ENCODE measurements at places on chromosomes 1 and 21. TPM values are rescaled to one million over a fixed set of nuclear protein-coding genes. Genes with fewer than 3 reads are reported as not detected.

The PADI2 gene
- polyA plus RNA-seq: 6.8 TPM

The KRTAP19-1 gene
- not detected for polyA plus RNA-seq

The POU3F1 gene
- polyA plus RNA-seq: 0.73 TPM

The PLA2G2C gene
- not detected for polyA plus RNA-seq

The SLC25A34 gene
- polyA plus RNA-seq: 0.77 TPM

The GJA8 gene
- not detected for polyA plus RNA-seq

The UBXN10 gene
- polyA plus RNA-seq: 1.1 TPM

GRCh38 chr1:156705918-156706656 is 704 bp upstream of the CRABP2 start:
- DNase-seq: peak; percentile 90

GRCh38 chr1:8753736-8754135 is 63.7 kb downstream of the RERE start:
- no peak for DNase-seq

GRCh38 chr1:170769691-170770090 is 105.8 kb downstream of the PRRX1 start:
- DNase-seq: no peak

GRCh38 chr1:2495546-2495945 is 19.5 kb downstream of the PLCH2 start:
- DNase-seq: no peak

DNA sequence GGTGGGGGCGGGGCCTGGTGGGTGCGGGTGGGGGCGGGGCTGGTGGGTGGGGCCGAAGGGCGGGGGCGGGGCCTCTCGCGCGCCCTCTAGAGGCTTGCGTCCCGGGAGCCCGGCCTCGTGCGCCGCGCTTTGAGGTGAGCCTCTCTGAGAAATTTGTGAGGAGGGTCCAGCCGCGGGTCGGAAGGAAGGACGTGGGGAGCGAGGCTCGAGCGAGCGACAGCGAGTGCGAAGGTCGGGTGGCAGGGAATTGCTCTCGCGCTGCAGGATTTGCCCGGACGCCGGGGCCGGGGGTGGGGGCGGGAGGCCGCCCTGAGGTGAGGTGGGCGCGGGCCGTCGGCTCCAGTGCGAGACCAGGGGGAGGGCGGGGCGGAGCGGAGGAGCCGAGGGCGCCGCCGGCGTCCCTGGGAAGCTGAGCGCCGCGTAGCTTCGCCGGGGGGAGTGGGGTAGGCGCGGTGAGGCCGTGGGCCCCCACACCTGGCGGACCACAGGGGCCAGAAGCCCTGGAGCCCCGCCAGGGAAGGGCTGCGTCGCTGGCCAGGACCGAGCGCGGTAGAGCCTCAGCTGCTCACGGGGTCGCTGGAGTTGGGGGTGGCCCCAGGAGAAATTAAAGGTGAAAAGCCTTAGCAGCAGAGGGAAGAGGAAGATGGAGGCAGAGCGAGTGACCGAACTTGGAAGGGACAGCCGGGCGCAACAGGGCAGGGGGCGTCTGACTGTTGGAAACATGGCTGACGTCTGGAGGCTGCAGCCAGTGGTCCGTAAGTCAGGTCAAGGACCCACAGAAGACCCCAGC is 754 bp upstream of the LSS start:
- DNase-seq: peak; percentile 75

DNA sequence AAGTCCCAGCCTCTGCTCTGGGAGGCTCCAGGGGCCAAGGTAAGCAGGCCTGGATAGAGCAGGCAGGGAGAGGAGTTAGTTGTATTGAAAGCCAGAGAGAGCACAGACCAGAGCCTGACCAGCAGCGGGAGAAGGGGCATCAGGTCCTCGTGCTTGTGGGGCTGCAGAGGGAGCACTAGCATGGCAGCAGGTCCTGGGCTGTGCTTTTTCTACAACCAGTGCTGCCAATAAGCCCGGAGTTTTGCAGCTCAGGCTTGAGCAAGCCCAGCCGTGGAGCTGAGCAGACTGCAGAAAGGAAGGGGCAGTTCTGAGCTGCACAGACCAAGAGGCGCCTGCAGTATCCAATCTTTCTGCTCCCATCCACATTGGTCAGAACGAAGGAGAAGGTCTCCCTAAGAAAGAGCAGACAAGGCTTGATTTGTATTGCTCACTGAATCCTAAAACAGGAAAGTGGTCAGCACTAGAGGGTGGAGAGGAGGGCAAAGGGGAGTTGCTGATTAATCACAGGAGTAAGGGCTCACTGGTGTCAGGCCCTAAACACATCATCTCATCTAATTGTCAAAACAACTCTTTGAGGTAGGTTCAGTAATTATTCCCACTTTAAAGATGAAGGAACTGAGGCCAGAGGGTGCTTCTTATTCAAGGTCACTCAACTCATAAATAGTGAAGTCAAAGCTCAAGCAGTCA is 2.7 kb downstream of the DENND2D start:
- no peak for DNase-seq

DNA sequence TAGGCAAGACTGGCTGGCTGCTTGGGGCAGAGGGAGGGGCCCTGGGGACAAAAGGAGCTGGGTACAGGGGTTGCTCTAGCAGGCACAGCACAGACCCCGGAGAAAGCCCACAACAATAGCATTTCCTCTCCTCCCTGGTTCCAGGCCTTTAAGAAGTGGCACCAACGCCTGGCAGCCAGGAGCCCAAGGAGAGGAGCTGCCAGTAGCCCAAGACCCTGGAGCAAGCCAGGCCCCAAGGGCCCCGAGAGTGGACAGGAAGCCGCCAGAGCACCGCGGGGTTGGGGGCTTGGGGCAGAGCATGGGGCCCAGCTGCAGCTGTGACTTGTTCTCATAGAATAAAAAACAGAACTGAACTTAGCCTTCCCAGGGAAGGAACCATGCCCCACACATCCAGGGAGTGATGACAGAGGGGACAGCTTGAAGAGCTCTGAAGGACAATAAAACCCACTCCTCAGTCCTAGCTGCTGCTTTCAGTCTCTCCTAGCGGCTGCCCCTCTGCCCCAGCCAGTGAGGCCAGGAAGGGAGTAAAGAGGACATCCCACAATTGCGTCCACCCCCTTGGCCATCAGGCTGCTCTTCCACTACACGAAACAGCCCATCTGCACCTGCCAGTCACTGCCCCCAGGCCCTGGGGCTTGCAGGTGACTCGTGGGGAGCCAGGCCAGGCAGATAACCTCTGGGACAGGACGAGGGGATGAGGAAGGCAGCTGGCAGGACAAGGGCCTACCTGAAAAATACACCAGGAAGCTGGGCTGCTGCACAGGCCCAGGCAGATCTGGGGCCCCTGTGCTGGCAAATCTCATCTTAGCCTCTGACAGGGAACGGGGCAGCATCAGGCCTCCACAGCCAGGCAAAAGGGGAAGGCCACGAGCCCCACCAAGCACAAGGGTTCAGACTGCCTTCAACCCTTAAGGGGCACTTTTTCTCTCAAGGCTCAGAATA is 16.4 kb downstream of the MTHFR start:
- DNase-seq: no peak

- DNase-seq: no peak
Measured at GRCh38 chr1:5914676-5915365, 77.4 kb downstream of the NPHP4 start.

GRCh38 chr21:27040738-27041469 is 74.0 kb upstream of the ADAMTS5 start:
- no peak for DNase-seq

- DNase-seq: no peak
Measured at GRCh38 chr1:203713125-203713524, 51.9 kb upstream of the LAX1 start.

DNA sequence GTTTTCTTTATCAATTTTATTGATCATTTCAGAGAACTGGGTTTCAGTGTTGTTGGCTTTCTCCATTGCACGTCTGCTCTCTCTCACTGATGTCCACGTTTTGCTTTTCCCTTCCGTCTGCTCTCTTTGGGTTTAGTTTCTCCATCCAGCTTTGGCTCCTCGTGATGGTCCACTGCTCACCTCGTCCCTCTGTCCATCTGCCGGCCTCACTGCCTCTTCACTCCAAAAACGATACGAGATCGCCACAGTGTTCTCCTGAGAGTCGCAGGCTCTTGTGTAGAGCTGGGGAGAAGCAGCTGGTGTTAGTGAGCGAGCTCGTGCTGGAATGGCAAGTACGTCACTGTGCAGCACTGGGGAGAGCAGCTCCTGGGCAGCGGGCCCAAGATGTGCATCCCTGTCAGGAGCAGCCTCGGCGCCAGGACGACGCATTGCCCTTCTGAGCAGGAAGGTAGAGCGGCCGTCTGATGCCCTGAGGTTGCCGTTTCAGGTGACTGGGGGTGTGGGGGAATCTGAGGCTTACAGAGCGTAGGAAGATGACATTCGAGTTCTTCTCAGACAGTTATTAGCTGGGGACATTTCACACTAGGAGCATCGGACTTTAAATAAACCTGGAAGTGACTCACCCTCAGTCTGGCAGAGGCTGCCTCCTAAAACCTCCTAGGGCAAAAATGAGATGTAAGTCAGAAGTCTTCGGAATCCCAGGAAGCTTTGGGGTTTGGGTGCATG is 31.4 kb upstream of the PCBP3 start:
- DNase-seq: no peak

DNA sequence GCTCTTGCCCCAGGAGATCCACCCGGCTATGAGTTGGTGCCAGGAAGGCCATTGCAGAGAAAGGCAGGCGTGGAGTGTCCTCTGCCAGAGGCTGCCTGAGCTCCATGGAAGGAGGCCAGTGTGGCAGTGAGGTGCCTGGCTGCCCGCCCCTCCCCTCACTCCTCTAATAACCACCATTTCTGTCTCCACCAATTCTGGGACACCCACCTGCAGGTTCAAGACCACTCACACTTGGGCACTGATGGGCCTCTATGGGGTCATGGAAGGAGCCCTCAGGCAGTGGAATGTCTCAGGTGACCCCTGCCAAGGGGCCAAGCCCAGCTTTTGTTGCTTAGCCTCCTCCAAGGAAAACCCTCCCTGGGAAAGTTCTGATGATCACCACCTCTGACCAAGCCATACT is 731.6 kb downstream of the MATN1 start:
- DNase-seq: no peak

DNA sequence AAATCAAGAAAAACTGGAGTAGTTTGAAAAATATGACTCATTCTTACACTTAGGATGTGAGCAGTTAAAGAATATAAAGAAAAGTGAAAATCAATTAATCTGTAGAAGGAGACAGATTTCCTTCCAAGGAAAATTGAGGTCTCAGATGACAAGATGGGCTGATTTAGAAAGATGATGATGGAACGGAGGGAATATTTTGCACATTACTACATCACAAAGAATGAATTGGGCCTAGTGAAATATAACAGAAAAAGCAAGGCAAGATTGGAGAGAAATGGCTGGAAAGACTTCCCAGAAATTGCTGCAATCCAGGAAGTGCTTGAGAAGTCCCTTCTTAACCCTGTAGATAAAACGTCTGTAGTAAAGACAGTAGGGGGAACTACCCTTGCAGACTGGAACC is 169.1 kb upstream of the SYT6 start:
- DNase-seq: no peak

DNA sequence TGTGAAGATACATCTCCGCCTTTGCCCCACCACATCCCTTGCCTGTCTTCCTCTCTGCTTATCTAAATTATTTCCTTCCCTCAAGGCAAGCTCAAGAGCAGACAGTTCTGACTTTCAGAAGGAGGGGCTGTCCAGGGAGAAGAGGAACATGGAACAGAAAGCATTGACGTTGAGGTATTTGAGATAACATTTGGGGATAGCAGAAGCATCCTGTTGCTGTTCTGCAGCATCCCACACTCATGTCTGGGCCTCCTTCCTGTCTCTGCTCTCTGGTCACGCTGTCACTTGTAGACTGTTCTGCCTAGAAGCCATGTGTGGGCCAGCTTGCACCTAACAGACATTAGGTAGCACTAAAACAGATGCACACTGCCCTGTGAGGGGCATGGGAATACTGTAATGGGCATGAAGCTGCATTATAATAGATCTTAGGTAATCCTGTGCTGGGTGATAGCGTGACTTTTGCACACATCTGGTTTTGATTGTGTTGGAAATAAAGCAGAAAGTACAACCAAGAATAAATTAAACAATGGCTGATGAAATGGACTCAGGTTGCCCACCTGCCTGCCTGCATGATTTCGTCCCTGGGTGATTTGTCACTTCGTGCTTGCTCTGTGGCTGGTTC is 660 bp upstream of the RD3 start:
- no peak for DNase-seq

DNA sequence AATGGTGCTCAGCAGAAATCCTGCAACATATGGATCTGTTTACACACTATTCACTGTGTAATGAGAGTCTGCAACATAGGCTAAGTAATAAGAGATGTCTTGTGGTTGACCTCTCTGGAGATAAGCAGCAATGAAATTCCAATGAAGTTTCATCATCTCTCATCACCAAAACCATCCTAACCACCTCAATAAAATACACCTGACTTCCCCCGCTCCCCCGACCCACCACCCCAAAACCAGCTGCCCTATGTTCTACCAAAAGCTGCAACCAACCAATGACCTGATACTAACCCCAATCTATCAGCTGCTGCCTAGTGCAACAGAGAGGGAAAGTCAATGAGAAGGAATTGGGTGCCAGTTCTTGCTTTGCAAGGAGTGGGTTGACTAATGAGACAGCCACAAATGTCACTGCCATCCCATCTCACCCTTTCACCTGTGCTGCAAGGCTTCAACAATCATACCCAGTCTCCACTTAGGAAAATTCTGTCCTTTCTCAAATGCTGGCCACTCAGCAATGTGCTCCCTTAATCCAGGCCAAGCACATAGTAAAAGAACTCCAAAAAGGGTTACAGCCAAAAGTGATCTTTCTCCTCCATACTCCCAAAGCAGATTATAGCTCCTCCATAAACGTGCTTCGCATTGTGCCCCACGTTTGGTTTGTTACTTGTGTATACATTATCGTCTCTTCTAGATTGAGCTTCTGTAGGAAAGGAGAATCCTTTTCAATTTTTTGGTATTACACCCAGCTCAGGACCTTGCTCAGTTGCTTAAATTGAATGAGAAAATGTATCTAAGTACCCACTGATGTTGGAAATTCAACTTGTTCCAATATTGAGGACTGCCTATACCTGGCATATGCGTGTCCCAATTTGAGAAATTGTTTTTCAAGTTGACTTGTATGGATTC is 29.0 kb downstream of the MRPL39 start:
- DNase-seq: no peak

DNA sequence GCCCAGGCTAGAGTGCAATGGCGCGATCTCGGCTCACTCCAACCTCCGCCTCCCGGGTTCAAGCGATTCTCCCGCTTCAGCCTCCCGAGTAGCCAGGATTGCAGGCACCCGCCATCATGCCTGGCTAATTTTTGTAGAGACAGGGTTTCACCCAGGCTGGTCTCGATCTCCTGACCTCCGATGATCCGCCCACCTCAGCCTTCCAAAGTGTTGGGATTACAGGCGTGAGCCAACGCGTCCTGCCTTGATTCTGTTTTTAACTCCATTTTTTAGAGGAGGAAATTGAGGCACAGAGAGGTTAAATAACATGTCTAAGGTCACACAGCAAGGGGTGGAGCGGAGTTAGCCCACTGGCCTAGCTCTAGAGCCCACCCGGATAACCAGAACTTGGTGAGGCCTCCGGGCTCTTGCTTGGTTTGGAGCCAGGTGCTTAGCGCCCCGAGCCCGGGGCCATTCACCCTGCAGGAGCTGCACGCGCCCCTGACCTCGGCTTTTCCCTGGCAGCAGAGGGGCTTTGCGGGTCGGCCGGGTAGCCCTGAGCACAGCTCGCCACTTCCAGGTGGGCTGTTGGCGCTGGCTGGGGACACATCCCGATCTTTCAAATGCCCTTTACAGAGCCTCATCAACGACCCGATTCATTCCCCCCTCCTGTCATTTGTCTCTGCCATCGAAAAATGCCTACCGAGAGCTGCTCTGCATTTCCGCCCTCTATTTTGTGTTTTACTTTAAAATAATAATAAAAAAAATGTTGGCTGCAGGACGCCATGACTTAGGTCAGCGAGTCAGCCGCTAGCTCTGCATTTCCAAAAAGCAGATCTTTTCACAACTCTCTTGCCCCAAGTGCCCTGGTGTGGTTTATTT is 11.2 kb downstream of the SIM2 start:
- DNase-seq: no peak

GRCh38 chr1:108190001-108190634 is 10.0 kb downstream of the SLC25A24 start:
- no peak for DNase-seq
